ENCODE measurements at places on chromosomes 2 and 18.
A peak's percentile ranks its signal among the peaks of the same experiment; 100 is the strongest.

DNA sequence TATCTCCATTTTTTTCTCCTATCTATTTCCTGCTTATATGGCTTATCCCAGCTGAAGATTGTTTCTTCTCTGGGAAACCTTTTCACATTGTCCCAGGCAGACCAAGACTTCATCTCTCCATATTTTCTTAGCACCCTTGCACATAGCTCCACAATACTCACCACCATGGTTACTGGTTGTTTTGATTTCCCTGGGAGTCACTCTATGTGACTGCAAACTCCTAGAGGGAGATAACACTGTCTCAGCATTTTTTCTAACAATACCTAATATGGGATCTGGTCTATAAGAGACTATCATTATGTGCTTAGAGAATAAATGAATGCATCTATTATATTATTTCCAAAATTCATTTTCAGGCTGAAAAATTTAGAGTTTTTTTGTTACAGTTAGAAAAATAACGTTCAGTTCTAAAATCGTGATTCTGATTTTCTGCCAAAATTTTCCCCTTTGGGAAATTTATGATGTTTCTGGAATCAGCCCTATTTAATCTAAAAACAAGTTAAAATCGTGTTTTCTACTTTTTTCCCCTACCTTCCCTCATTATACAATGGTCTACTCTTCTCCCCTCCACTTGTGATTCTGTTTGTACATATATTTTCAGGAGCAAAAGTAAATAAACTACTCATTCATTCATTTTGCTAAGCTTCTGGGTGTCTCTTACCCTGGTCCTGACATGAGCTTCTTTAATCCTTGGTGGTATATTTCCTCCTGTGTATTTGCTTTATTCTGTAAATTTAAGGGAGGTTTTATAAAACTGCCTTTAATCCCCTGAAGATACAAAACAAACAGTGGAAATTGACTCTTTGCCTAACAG, 95.4 kb downstream of the HNMT start:
- no peak for DNase-seq

DNA sequence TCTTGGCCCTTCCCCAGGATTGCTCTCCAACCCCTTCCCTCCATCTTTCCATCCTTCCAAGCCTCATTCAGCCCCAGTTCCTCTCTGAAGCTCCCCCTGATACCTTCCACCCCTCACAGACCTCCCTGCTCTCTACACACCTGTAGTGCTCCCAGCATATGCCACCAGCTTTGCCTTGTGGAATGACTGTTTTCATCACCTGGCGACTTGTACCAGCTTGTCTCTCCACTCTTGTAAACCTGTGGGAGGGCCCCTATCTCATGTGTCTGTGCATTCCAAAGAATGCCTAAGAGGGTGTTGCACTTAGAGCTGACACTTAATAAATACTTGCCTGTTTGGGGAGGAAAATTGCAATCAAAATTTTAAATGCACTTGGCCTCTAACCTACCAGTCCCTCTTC, 198.7 kb downstream of the BCL11A start:
- DNase-seq: no peak

- no peak for DNase-seq
Measured at GRCh38 chr18:41022484-41022883, 932.5 kb upstream of the PIK3C3 start.

DNA sequence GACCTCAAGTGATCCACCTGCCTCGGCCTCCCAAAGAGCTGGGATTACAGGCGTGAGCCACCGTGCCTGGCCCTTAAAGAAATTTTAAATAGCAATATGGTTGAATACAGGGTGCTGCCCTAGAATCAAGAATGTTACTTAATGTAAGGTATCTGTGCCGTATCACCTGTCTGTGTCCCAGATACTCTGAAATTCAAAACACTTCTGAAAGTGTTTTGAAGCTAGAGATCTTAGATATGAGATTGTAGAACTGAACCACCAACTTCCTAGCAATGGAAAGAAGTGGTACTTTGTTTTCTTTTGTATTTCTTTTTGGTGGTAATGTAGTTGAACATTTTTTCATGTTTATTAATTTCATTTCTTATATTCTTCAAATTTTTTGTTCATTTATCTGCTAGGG, 13.0 kb downstream of the PTPN4 start:
- no peak for DNase-seq

GRCh38 chr18:79302120-79302519, 93.6 kb upstream of the NFATC1 start:
- no peak for DNase-seq

- DNase-seq: no peak
Measured at GRCh38 chr2:127032621-127033020, 74.3 kb downstream of the BIN1 start.

DNA sequence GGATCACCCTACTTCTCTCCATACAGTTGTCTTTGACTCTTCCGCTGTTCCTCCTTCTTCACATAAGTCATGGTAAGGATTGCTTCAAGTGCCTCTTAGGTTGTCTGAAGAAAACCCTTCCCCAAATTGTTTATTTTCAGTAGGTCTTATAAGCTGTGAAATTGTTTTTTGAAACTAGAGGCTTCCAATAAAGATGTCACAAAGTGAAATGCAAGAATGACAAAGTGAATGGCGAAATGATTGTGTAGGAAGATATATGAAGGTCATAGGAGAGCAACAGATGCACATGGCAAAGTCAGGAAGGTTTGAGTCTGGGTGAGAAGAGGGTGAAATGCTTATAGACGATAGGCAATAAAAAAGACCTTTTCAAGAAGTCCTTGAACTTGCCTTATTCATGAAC, 548.8 kb downstream of the PARD3B start:
- no peak for DNase-seq

- DNase-seq: peak; percentile 38
Measured at GRCh38 chr18:79693561-79694205, 14.1 kb downstream of the CTDP1 start.

GRCh38 chr2:85785871-85786270, 32.1 kb downstream of the ATOH8 start:
- no peak for DNase-seq

DNA sequence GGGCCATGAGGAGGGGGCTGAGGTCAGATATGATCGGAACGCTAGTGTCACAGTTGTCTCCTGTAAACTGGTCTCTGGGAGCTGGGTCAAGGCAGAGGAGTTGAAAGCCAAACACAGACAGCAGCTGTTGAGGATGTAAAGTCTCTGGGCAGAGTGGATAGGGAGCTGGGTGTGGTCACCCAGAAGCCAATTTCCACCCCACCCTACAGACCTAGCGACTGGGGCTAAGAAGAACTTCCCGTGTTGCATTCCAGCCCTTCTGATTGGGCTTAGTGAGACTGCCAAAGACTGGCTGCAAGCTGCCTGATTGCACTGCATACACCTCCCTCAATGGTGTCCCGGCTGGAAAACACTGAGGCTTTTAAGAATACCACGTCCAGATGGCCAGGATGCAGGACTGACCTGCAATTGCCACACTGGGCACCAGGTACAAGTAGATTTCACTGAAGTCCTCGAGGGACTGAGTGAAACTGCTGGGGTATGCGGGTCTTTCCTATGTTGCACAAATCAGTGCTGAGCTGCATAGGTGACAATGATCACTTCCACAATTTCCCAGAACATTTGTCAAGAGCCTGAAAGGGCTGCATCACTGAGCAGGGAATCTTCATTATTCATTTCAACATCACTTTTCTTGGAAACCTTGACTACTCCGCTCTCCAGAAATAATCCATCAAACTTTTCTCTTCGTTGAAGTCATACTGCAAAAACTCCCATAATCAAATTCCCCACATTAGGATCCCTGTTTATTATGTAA, 43.1 kb upstream of the EML4 start:
- DNase-seq: no peak

- no peak for DNase-seq
Measured at GRCh38 chr2:207241198-207241597, 75.5 kb upstream of the KLF7 start.

DNA sequence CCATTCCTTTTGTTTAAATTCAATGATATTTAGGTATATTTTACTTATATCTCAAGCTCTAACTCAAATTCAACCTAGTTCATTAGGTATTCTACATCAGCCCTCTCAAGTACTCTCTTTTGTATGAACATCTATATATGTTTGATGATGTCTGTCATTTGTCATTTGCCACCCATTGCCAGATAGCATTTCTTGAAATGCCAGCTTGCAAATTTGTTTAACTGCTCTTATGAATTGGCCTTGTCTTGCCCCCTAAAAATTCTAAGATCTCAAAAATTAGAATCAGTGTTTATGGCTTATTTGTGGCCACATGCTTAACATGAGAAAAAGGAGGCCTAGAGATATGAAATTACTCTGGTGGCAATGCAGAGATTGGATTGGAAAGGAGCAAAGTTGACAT, 1140.3 kb upstream of the DDX18 start:
- no peak for DNase-seq

- DNase-seq: peak; percentile 56
Measured at GRCh38 chr2:854460-854859, 96.2 kb upstream of the SNTG2 start.

DNA sequence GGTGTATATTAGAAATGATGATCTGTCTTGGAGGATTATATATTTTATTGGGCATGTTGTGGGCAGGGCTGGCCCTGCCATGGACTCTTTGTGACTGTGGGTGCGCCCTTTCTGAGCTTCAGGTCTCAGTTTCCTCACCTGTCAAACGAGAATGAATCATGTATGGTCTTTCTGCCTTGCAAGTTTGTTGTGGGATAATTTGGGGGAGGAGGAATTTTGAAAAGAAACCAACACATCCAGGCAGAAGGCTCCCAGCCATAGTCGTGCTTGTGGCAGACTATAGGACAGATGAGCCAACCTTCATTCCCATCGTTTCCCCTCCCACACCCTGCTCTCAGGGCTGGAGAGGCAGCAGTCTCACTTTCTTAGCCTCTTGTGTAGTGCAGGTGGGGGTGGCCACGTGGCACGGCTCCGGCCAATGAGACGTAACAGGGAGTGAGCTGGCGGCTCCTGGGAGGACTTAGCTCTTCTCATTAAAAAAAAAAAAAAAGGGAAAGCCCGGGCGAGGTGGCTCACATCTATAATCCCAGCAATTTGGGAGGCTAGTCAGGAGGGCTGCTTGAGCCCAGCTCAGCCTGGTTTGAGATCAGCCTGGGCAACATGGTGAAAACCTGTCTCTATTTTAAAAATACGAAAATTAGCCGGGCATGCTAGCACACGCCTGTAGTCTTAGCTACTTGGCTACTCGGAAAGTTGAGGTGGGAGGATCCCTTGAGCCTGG, 63.1 kb downstream of the RHOB start:
- DNase-seq: no peak

DNA sequence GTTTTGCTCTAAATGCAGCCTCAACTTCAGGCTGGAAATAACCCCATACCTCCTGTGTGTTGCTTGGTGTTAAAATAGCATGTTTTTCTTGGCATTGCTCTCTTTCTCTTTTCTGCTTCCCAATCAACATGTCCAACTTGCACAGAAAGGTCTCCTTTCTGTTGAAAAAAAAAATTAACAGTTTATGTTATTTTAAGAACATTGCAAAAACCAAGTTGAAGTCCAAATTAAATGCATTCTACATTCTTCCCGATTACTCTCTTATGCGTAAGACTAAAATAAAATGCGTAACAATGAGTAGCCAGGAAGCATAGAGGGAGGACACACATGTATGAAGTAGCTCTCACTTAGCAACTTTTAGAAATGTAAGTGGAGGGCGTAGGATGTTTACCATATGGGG, 1406.1 kb upstream of the NXPH2 start:
- no peak for DNase-seq

- DNase-seq: no peak
Measured at GRCh38 chr2:159564081-159564480, 52.3 kb downstream of the BAZ2B start.
